Non-pigmented ciliary epithelial cell (primary cell): ENCODE measurements at places on chromosomes 3 and 15.

- no peak for DNase-seq
These were observed 44.9 kb downstream of the GOLGA6L2 start for GRCh38 chr15:23402140-23402539.

GRCh38 chr3:156633335-156633734 is 41.1 kb upstream of the TIPARP start:
- no peak for DNase-seq

GRCh38 chr3:13894807-13895154 is 14.9 kb upstream of the WNT7A start:
- DNase-seq = no peak

DNA sequence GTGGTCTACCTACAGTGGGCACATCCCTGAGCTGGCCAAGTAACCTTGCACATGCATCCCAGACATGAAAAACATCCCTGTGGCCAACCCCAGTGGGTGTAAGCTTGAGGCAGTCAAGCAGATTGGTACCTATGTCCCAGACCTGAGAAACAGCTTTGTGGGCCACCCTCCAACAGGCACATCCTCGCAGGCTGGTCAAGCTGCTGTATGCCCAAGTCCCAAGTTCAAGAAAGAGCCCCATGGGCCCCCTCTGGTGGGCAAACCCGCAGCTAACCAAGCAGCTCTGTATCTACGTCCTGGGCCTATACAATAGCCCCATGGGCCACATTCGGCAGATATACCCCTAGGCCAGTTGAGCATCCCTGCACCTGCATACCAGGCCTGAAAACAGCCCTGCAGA is 186.3 kb upstream of the GPR149 start:
- DNase-seq = no peak

DNA sequence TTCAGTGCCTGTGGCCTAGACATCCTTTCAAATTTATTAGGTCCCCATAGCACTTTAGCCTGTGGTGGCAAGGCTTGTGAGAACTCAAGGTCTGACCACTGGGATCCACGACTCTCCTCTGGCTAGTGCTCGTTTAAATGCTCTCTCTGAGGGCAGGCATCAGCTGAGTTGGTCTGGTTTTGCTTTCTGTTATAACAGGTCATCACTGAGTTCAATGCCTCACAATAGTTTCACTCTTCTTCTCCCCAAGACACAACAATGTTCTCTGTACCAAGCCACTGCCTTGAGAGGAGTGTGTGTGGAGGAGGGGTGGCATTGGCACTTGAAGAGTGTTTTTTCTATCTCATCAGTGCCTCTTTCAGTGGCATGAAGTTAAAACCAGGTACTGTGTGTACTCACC is 7.6 kb downstream of the OR5K4 start:
- no peak for DNase-seq

DNA sequence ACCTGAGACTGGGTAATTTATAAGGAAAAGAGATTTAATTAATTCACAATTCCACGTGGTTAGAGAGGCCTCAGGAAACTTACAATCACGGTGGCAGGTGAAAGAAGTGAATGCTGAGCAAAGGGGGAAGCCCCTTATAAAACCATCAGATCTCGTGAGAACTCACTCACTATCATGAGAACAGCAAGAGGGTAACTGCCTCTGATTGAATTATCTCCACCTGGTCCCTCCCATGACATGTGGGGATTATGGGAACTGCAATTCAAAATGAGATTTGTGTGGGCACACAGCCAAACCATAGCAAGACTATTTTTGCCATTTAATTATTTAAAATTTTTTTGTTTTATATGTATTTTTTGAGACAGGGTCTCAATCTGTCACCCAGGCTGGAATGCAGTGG is 27.0 kb upstream of the KCTD6 start:
- no peak for DNase-seq

DNA sequence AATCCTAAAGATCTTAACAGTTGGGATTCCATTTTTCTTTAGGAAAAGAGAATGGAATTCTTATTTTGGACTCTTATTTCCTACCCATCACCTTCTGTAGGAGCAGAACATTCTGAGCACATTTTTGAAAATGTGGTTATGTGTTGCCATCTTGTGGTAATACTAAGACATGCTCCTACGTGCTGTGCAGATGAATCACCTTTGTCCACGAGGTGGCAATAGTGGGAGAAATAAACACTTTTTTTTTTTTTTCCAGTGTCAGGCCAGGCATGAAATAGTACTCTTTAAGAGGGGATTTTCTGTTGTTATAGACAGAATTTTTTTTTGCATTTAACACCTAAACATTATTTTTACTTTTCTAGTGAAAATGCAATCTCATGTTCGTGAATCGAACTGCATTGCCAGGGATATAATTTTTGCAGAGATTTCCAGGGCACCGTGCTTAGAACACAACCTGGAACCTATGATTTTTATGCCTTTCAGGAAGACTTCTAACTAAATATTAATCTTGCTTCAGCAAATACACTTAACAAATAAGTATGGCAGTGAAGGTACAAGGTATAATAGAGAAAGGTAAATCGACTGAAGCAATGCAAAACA is 196.6 kb downstream of the GAP43 start:
- no peak for DNase-seq

DNA sequence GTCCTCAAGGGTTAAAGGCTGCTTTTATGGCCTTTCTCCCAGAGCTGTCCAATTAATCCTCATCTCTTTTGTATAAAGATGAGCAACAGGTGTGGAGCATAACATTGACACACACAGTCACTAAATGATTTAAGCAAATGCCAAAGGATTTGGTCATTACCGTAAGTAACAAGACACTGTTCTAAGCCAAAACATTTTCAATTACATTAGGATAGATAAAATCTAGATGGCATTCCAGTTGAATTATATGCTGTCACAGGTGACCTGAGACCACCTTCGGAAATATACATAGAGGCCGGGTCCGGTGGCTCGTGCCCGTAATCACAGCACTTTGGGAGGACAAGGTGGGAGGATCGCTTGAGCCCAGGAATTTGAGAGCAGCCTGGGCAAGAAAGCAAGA is 105.3 kb upstream of the UBE3A start:
- DNase-seq = no peak

DNA sequence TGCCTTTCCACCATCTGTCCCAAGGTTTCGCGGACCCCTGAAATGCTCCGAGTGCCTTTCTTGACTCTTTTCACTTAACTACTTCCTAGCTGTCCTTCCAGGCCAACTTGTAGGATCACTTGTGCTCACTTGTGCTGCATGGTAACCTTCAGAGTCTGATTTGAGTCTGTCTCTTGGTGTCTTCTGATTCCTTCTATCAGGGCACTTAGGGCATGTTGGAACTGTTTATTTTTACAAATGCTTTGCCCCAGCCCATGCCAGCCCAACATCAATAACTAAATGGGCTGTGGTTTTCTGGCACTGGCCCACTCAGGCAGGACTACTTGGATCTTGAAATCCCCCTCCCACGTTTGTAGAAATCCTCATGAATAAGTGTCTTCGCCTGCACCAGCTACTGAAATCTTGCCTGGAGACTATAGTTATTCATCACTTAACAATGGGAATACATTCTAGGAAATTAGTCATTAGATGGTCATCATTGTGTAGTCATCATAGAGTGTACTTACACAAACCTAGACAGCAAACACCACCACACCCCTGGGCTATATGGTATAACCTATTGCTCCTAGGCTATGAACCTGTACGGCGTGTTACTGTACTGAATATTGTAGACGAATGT is 123.1 kb upstream of the STRIT1 start:
- DNase-seq = peak; percentile 56

- DNase-seq = no peak
These were observed 28.6 kb downstream of the SOX14 start for GRCh38 chr3:137792626-137793271.

GRCh38 chr3:32430900-32431299 is 39.2 kb downstream of the CMTM7 start:
- DNase-seq = no peak

DNA sequence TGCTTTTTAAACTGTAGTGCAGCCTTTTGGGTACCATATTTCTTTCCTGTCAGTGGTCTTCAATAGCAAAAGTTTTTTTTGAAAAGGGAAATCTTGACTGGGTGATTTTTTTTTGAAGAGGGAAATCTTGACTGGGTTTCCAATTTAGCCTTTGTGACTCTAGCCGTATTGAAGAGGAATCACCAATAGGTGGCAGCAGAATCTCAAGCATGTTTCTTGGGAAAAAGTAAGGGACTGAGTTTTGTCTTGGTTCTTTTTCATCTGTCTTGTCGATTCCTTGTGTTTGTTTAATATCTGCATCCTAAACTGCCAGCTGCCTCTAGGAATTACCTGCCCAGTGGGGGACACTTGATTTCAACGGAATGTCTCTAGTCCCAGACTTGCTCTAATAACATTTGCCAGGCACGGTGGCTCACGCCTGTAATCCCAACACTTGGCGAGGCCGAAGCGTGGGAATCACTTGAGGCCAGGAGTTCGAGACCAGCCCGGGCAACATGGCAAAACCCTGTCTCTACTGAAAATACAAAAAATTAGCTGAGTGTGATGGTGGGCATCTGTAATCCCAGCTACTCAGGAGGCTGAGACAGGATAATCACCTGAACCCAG is 89.2 kb downstream of the RBPMS2 start:
- peak; percentile 15 for DNase-seq

GRCh38 chr15:101170568-101171350 is 81.1 kb downstream of the CHSY1 start:
- DNase-seq = no peak

DNA sequence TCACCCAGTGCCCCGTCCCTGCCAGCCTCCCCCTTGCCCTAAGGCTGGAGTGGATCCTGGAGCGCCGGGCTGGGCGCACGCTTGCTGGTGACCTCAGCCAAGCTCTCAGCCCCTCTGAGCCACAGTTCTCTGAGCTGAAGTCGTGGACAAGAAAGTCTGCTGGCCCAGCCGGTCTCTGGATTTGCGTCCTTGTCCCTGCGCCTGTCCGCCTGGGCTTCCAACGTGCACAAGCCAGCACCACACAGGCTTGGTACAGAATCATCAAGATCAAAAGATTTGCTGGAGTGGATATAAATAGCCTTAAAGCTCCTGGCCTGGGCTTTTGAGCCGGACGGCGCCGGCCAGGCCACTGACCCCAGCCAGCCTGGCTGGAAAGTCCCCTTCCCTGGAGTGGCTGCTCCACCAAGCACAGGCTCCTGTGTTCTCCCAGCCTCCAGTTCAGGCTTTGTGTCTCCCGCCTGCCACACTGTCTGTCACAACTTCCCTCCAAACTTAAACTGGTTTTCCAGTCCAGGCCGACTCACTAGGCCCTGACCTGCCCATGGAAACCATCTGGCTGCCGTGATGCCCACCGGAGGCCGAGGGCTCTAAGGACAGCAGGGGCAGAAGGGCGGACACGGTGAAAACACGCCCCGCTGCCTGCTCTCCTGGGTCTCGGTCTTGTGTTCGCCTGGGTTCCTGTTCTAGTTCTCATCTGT is 156.2 kb downstream of the NUP210 start:
- no peak for DNase-seq

DNA sequence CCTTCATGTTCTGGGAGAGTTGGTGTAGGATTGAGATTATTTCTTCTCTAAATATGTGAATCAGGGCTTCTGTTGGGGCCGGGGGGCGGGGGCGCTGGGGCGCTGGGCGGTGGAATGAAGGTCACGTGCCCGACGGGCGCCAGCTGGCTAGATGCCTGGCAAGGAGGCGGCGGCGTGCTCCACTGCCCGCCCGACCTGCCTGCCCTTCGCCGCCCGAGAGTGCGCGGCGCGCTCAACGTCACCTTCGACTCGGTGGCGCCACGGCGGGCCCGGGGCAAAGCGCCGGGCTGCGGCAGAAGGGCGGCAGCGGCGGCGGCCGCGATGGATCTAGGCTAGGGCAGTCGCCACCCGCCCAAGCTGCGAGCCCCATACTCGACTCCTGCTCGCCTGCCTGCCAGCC is 47.0 kb upstream of the LHFPL4 start:
- DNase-seq = no peak

DNA sequence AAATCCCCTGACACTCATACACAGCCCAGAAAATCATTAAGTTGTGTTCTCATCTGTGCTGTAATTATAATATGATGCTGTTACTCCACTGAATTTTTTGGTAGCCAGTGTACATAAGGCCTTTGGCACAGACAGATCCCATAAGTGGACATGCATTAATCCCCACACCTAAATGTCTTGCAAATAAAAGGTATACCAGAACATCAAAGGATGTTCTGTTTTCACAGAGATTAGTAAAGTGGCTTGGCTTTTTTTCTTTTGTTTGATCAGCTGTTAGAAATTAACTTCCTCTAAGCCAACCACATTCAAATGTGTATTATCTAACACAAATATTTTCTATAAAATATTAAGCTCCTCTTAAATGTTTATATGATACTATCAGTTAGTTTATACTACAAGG is 2.7 kb downstream of the SST start:
- no peak for DNase-seq

DNA sequence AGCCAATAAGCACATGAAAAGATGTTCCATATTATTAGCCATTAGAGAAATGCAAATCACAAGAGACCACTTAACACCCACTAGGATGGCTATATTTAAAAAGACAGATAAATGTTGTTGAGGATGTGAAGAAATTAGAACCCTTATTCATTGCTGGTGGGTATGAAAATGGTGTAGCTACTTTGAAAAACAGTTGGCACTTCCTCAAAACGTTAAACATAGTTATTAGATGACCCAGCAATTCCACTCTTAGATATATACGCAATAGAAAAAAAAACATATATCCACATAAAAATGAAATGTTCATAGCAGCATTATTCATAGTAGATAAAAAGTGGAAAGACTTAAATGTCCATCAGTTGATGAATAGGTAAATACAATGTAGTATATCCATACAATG is 47.1 kb upstream of the TERB2 start:
- no peak for DNase-seq

GRCh38 chr3:130692455-130692854 is 54.2 kb downstream of the PIK3R4 start:
- no peak for DNase-seq

DNA sequence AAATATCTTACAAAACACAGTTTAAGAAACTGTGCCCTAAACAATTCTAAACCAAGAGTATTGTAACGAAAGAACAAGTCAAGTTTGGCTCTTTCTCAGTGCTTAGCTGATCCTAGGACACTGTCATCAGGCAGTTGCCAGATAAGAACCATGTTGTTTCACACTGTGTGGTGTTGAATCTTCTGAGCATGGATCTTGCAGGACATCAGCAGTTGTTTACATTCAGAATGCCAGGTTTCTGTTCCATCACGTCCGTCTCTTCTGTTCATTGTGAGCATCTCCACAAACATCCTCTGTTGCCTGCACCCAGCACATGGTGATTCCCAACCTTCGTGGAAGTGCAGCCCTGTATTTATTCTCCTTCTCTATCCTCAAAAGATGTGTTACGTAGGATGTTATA is 67.9 kb downstream of the DCUN1D1 start:
- no peak for DNase-seq
